ENCODE measurements at places on chromosomes 12 and 14. TPM values are rescaled to one million over a fixed set of nuclear protein-coding genes. Genes with fewer than 3 reads are reported as not detected.

DNA sequence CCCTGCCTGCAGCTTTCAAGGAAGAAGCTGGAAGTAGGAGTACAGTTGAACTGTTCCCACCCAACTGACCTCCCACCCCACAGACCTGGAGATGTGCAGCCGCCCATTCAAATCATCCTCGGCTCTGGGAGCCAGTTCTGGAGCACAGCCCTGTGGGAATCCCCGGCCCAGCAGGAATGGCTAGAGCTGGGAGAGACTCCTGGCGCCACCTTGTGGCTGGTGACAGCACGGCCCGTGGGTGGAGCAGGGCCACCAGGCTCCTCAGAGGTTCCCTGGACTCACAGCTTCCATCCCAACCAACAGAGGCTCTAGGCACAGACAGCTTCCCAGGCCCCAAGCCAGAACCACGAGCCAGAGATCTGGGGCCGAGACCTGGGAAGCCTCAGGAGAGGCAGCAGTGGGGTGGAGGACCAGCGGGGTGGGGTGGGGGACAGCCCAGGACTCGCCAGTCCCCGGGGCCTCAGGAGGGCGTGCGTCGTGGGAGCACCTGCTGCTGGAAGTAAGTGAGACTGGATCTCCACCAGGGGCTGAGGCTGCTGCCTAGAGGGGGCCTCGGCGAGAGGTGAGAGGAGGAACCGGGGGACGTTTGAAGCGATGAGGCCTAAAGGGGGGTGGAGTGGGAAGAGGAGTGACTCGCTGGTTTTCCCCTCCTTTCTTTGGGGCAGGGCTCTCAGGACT lies 43.4 kb downstream of the RNF34 start:
- peak; percentile 38 for DNase-seq

DNA sequence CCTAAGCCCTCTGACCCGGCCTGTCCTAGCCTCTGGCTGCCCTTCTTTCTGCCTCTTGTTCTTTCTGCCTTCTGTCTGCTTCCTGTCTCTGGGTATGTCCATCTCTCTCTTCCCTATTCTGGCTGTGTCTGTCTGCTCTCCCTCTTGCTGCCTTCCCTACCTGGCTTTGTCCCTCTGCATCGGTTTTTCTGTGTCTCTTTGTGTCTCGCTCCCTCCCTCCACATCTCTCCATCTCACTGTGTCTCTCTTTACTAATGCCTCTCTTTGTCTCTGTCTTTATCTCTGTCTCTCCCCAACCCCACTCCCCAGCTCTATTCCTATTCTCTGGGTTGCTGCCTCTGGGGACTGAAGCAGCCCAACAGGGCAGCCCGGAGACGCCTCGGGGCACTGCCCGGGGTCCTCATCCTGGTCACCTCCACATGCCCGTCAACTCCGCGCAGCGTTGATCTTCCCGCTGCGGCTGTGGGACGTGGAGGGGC lies 10.1 kb downstream of the SHMT2 start:
- DNase-seq, result no peak

DNA sequence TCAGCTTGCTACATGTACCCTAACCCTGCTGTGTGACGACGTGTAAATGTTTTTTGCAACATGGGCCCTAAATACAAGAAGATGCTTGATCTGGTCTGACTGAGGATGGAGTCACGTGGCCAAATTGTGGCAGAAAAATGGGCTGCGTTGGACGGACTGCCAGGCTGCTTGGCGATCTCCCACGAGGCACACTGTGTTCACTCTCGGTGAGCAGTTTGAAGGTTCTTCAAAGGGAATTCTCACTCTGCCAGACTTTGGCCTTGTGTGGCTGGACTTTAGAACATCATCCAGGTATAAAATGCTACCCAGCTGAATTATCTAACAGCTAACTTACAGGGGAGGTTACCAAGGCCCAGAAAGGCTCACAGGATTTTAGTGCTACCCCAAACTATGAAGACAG lies 85.1 kb downstream of the KDM2B start:
- no peak for DNase-seq

DNA sequence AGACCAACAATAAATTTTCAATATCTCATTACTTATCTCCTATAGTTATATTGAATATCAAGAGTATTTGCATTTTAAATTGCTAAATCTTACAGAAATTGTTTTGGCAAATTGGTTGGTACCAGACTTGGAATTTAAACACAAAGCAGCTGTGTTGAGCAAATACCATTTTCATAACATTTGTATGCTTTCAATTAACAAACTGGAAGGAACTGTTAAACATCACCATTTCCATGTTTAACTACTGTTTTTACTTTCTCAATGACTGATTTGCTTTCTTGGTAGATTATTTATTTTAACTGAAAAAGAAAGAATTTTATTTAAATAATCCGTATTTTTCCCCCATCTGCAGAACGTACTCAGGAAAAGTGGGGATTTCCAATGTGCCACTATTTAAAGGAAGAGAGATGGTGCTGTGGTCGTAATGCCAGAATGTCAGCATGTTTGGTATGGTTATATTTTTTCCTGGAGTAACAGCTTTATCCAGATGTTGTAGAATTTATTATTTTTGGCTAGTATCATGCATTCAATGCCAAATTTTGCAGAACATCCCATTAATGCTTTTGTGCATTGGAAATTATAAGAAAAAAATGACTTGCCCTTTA lies 72.3 kb downstream of the METTL25 start:
- no peak for DNase-seq

GRCh38 chr12:19014240-19014639 lies 115.3 kb upstream of the PLEKHA5 start:
- DNase-seq, result no peak

GRCh38 chr14:49212721-49213120 lies 373.5 kb downstream of the RPS29 start:
- DNase-seq, result no peak

DNA sequence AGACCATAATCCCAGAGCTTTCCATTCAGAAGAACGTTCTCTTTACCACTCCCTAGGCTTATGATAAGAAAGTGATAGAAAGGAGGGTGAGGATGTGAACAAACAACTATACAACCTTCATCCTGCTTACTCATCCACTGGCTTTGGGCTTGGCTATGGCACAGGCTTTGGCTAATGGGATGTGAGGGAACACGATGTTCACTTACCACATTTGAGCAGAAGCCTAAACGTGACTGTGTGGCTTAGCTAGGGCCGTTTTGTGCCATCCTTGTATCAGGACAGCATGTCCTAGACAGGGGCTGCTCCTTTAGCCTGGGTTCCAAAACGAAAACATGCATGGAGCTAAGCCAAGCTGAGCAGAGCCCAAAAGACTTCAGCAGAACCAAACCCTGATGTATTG lies 118.6 kb upstream of the CCDC175 start:
- DNase-seq, result peak; percentile 8

DNA sequence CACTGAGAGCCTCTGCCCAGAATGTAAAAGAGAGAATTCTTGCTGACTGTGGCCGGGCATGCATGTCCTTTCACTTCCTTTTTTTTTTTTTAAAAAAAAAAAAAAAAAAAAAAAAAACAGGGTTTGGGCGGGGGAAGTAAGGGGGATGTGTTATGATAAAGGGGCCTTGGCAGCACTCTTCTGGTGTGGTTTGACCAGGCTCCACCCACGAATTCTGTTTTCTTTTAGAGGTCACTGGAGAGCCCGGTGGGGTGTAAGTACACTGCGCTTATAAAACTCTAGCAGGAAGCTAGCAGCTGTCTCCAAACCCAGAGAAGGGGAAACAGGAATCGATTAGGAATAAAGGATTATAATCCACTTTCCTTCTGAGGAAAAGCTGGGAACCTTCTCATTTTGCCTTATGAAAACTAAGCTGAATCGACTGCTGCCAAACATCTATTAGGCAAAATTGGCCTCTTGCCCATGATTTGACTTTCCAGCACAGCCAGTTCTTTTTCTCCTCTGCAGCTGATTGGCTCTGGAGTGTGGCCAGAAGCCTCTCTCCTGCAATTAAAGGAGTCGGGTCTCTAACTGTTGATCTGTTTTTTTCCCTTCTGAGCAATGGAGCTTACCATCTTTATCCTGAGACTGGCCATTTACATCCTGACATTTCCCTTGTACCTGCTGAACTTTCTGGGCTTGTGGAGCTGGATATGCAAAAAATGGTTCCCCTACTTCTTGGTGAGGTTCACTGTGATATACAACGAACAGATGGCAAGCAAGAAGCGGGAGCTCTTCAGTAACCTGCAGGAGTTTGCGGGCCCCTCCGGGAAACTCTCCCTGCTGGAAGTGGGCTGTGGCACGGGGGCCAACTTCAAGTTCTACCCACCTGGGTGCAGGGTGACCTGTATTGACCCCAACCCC lies 27.7 kb upstream of the HIGD1C start:
- peak; percentile 93 for DNase-seq

DNA sequence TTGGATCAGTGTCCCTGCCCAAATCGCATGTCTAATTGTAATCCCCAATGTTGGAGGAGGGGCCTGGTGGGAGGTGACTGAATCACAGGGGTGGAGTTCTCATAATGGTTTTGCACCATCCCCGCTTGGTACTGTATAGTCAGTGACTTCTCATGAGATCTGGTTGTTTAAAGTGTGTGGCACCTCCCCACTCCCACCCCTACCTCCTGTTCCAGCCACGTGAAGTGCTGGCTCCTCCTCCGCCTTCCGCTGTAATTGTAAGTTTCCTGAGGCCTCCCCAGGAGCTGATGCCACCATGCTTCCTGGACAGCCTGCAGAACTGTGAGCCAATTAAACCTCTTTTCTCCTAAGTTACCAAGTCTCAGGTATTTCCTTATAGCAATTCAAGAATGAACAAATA lies 67.2 kb downstream of the FERMT2 start:
- no peak for DNase-seq

CLEC4A gene
- total RNA-seq, result 5.1 TPM

HEATR5A gene
- total RNA-seq, result 43.6 TPM

DAO gene
- not detected for total RNA-seq

MYO1H gene
- not detected for total RNA-seq

AVPR1A gene
- 4.3 TPM for total RNA-seq

CDCA4 gene
- total RNA-seq, result 6.5 TPM

TIMM9 gene
- 87.1 TPM for total RNA-seq

NEMP1 gene
- 6.6 TPM for total RNA-seq

DTD2 gene
- 28.9 TPM for total RNA-seq

WIF1 gene
- total RNA-seq, result not detected
